ENCODE measurements at places on chromosomes 4 and X. TPM values are rescaled to one million over a fixed set of nuclear protein-coding genes. Genes with fewer than 3 reads are reported as not detected.
A peak's percentile ranks its signal among the peaks of the same experiment; 100 is the strongest.

SCD5 gene
- 2.0 TPM for total RNA-seq

PNMA6F gene
- total RNA-seq: not detected

CLCN4 gene
- total RNA-seq: not detected

CXorf65 gene
- total RNA-seq: 25.3 TPM

DNA sequence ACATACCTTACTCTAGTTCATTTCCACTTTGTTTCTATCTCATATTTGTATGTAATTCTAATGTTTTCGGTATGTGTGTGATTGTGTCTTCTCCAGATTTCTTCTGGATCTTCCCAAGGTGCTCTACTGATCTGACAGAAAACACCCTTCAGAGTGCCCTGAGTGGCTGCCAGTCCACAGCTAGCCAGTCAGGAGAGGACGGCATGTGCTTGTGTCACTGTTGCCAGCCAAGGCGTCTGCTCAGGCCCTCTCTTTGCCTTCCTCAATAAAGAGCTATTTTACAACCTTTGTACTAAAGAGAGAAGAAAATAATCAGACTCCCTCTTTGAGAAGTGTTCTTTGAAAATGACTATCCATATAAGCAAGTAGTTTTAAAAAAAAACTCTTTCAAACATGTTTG, 29.0 kb downstream of the CD99L2 start:
- H3K27me3 ChIP-seq: no peaks in the 10 kb centered on the region
- H3K4me1 ChIP-seq: peaks cover 18% of the 10 kb centered on the region
- H3K4me3 ChIP-seq: no peak overlapping the region

- H3K4me3 ChIP-seq: no peak overlapping the region
- H3K27me3 ChIP-seq: no peaks in the 10 kb centered on the region
- no peak for DNase-seq
- no peaks in the 10 kb centered on the region for H3K36me3 ChIP-seq
Measured at GRCh38 chr4:52358883-52359321, 300.2 kb downstream of the USP46 start.

DNA sequence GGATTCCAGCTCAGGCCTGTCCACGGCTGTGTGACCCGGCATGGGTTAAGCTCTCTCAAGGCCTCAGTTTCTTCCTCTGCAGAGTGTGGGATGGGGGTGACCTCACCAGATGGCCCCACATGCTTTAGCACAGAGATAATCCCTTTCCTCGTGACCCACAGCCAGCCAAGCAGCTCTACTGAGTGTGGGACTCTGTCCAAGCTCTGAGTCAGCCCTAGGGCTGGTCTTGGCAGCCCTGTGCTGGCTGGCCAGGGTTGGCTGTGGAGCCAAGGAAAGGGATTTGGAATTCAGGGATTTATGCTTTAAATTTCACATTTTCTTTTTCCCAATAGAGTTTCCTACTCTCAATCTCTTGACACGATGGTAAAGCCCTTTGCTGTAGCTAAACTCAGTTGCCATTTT, 19.7 kb upstream of the SPON2 start:
- peaks cover 18% of the 10 kb centered on the region for H3K4me1 ChIP-seq
- peaks cover 31% of the 10 kb centered on the region for H3K36me3 ChIP-seq
- no peaks in the 10 kb centered on the region for H3K27me3 ChIP-seq
- no peak overlapping the region for H3K4me3 ChIP-seq
- no peak overlapping the region for H3K27ac ChIP-seq

DNA sequence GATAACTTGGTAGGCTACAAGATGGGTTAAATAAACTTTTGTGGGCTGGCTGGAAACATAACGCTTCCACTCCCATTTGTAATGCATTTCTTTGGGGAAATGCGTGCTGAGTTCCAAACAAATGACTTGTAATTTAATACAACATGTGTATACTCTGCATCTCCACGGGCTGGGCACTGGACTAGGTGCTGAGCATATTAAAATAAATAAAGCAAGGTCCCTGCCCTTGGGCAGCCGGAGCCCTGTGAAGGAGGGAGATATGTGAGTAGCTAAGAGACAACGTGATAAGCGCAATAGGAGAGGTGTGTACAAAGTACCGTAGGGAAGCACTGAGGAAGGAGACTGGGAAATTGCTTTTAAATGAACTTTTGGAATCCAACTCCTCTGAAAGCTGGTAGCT, 147.2 kb upstream of the RBPJ start:
- no peaks in the 10 kb centered on the region for H3K36me3 ChIP-seq
- no peak overlapping the region for H3K4me3 ChIP-seq
- H3K27me3 ChIP-seq: peaks cover 4% of the 10 kb centered on the region
- no peak overlapping the region for H3K27ac ChIP-seq
- H3K4me1 ChIP-seq: peaks cover 4% of the 10 kb centered on the region

DNA sequence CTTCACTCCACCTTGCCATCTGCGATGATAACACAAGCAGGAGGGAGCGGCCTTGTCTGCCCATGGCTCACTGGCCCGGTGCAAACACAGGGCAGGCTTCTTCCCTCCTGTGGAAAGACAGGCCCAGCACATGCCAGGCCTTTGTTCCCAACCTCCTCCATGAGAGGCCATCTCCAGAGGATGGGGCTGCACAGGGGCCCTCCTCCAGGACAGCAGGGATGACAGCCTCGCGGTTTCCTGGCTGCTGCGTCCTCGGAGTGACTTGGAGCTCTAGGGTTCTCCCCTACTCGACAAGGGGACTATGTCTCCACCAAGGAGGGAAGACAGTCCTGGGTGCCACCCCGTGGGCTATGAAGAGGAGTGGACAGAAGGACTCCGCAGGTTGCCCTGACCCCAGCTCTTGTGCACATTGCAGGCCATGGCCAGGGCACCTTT, 21.8 kb downstream of the RNF212 start:
- DNase-seq: no peak
- no peak overlapping the region for H3K4me3 ChIP-seq
- H3K27me3 ChIP-seq: no peaks in the 10 kb centered on the region
- H3K36me3 ChIP-seq: peaks cover 3% of the 10 kb centered on the region
- H3K27ac ChIP-seq: no peak overlapping the region
- no peaks in the 10 kb centered on the region for H3K4me1 ChIP-seq

DNA sequence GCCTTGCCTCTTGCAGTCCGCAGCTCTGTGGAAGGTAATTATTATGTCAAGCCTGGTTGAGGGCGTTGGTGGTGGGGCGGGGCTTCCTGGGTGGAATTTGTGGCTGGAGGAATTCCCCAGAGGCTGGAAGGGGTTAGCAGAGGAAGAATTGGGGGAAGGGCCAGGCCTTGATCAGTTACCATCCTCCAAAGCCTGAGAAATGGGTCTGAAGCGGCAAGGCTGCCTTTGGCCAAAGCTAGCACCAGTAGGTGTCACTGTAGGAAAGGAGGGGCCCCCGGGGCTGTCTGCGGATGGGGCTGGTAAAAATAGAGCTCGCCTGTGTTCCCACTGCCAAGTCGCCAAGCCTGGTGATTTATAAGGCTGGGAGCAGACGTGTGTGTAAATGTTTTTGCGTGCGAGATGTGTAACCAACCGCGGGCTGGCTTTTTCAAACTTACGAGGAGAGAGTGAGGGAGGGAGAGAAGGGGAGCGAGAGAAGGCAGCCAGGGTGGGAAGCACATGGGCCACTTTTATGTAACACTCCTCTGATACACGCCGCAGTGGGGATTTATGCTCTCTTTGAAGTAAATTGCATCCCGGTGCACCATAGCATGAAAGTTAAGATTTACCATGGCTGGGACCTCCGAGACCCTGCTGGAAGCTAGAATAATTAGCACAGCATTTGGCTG, 367.0 kb downstream of the BCOR start:
- H3K36me3 ChIP-seq: no peaks in the 10 kb centered on the region
- H3K27ac ChIP-seq: peak overlapping the region; percentile 65
- peak; percentile 62 for DNase-seq
- H3K27me3 ChIP-seq: peaks cover 1% of the 10 kb centered on the region
- H3K4me3 ChIP-seq: no peak overlapping the region
- peaks cover 14% of the 10 kb centered on the region for H3K4me1 ChIP-seq

DNA sequence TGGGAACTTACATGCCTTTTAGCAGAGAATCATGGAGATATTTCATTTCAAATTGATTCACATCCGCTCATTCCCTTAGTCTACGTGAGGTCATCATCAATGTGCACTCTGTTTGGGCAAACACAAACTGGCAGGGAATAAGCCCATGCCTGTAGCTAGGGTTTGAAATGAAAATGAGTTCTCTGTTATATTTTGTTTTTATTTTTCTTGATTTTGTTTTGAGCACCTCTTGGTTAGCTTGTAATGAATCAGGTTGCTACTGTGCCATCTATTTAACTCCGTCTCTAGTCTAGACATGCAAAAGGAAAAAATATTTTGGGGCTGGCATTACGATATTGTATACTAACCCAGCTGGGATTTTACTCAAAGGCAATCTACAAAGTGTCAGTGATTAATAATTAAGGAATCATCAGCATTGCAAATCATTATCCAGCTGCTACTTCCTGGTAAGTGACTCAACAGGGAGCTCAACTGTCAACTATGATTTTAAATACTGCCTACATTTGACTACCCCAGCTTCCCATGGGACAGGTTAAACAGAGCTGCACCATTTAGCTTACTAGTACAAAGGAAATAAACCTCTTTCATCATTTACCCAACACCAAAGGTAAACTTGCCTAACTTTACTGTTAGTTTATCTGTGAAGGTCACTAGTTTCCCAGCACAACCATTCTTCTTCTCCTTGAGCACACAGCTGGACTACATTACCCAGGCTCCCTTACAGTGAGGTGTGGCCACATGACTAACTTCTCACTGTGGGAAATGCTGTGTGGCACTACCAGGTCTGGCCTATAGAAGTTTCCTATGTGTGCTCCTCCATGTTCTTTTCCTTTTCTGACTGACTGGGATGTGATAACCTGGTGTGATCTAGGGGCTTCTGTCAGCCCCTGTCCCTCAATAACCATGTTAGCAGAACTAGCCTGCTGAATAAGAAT, 21.2 kb upstream of the TRPC5OS start:
- no peaks in the 10 kb centered on the region for H3K4me1 ChIP-seq
- no peak for DNase-seq
- H3K4me3 ChIP-seq: no peak overlapping the region
- peaks cover 1% of the 10 kb centered on the region for H3K27me3 ChIP-seq
- no peak overlapping the region for H3K27ac ChIP-seq

- no peaks in the 10 kb centered on the region for H3K36me3 ChIP-seq
- DNase-seq: no peak
- H3K4me1 ChIP-seq: peaks cover 14% of the 10 kb centered on the region
- no peak overlapping the region for H3K27ac ChIP-seq
Measured at GRCh38 chr4:77189412-77189811, 32.4 kb downstream of the CCNG2 start.

DNA sequence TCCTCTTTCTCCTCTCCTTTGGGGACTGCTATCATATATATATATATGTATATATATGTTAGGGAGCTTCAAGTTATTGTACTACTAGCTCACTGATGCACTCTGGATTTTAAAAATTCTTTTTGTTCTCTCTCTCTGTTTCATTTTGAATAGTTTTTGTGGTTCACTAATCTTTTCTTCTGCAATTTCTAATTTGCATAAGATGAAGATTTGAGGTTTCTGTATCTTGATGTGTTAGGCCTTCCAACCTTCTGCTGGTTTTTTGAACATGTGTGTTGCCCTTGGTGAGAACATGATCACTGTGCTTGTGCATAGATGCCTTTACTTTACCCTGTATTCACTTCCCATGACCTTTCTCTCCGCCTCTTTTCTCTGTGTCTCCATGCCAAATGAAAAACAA, 7.8 kb upstream of the ZNF718 start:
- no peak overlapping the region for H3K27ac ChIP-seq
- H3K36me3 ChIP-seq: peaks cover 20% of the 10 kb centered on the region
- no peak overlapping the region for H3K4me3 ChIP-seq
- peaks cover 12% of the 10 kb centered on the region for H3K4me1 ChIP-seq
- no peak for DNase-seq

GRCh38 chrX:143437439-143437838, 79.8 kb downstream of the SPANXN3 start:
- no peaks in the 10 kb centered on the region for H3K36me3 ChIP-seq
- H3K4me1 ChIP-seq: no peaks in the 10 kb centered on the region
- no peak overlapping the region for H3K27ac ChIP-seq
- H3K4me3 ChIP-seq: no peak overlapping the region

- H3K27ac ChIP-seq: no peak overlapping the region
- H3K4me3 ChIP-seq: no peak overlapping the region
- no peaks in the 10 kb centered on the region for H3K36me3 ChIP-seq
- no peaks in the 10 kb centered on the region for H3K4me1 ChIP-seq
- no peak for DNase-seq
- H3K27me3 ChIP-seq: no peaks in the 10 kb centered on the region
Measured at GRCh38 chr4:156941940-156942548, 29.6 kb downstream of the PDGFC start.
